GM23248 (cell line): ENCODE measurements at places on chromosomes 12 and 14.
A peak's percentile ranks its signal among the peaks of the same experiment; 100 is the strongest.

- peak; percentile 59 for DNase-seq
These were observed 17.1 kb downstream of the OTUB2 start for GRCh38 chr14:94043111-94043755.

DNA sequence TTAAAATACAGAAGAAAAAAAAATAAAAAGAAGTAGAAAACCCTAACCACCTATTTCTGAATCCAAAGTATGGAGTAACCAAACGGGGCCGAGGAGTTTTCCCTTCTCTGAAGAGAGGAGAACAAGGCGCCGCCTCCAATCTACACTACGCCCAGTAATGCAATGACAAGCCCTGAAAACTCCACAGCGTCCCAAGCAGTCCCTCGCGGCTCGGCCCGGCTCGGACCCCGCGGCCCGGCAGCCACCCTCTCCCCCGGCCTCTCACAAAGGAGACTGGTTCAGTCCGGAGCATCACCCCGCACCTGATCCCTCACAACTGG, 371 bp downstream of the CHD8 start:
- DNase-seq = peak; percentile 81

- no peak for DNase-seq
These were observed 13.8 kb upstream of the TMTC2 start for GRCh38 chr12:82672811-82673495.

DNA sequence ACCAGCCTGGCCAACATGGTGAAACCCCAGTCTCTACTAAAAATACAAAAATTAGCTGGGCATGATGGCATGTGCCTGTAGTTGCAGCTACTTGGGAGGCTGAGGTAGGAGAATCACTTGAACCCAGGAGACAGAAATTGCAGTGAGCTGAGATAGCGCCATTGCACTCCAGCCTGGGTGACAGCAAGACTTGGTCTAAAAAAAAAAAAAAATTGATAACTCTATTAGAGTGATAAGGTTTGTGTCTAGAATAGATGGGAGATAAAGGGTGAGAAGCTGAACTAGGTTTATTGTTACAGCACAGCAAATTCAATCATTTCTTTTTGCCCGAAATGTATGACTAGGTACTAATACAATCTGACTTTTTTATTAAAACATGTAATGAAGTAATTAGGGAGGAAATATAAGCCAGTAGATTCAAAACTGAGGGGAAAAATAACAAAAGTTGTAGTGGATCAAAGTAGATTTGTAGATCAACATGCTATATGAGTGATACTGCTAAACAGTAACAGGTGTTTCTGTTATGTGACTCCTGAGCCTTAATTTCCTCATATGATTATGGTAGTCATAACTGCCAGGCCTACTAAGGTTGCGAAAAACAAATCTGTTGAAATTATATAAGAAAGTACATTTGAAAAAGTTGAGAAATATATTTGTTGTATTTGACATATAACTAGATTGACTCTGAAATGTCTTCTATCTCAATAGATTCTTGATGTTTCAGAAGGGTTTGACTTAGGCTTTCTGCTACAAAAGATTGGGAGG, 83.6 kb downstream of the WNK1 start:
- no peak for DNase-seq

GRCh38 chr12:76450690-76451089, 102.5 kb upstream of the BBS10 start:
- DNase-seq = peak; percentile 97

- peak; percentile 97 for DNase-seq
These were observed 248.7 kb upstream of the EGLN3 start for GRCh38 chr14:34199585-34199984.
